ENCODE measurements at places on chromosomes 7 and 10. TPM values are rescaled to one million over a fixed set of nuclear protein-coding genes. Genes with fewer than 3 reads are reported as not detected.

- no peak overlapping the region for H3K4me3 ChIP-seq
- peaks cover 8% of the 10 kb centered on the region for H3K4me1 ChIP-seq
- no peak for DNase-seq
- H3K27me3 ChIP-seq: peaks cover 1% of the 10 kb centered on the region
- no peak overlapping the region for H3K27ac ChIP-seq
Measured at GRCh38 chr10:101848408-101848807, 4.8 kb upstream of the KCNIP2 start.

- peak within 1 kb of the TSS; percentile 27 for H3K27ac ChIP-seq
- H3K4me1 ChIP-seq: peaks cover 8% of the 10 kb centered on the region
- peak within 1 kb of the TSS; percentile 80 for H3K4me3 ChIP-seq
- no peaks in the 10 kb centered on the region for H3K36me3 ChIP-seq
- peaks cover 67% of the 10 kb centered on the region for H3K27me3 ChIP-seq
- DNase-seq: peak; percentile 13
Measured at GRCh38 chr10:70052462-70053217, at the start of gene MACROH2A2. Gene MACROH2A2 (plus strand): TSS chr10:70052846. CDS start chr10:70075659, 22,813 bp downstream.

Gene KNDC1
- 0.07 TPM for total RNA-seq

GRCh38 chr7:117908031-117908795 is 35.0 kb upstream of the CTTNBP2 start:
- no peaks in the 10 kb centered on the region for H3K36me3 ChIP-seq
- no peaks in the 10 kb centered on the region for H3K4me1 ChIP-seq
- H3K27me3 ChIP-seq: no peaks in the 10 kb centered on the region
- DNase-seq: no peak
- no peak overlapping the region for H3K4me3 ChIP-seq

Gene ASB10
- total RNA-seq: not detected

DNA sequence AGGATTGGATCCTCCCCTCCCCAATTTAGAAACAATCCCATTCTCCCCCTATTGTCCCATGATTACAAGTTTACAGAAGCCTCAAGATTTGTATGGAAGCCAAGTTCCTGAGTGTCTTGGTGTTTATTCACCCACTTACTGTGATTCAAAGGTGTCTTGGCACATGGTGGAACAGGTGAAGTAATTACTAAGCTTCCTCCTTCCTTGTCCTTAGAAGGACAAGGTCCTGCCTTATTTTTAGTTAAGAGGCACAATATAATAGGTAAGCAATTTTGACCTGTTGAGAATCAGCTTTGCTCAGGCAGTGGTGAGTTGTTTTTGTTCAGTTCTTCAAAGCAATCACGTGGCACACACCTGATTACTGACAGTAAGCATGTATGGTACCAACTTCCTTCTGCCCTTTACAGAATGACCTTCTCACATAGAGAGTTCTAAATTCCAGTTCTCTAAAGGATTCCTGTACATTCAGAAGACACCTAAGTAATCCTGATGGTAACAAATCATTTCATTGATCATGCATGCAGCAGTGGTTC is 60.7 kb upstream of the SLC13A1 start:
- no peaks in the 10 kb centered on the region for H3K27me3 ChIP-seq
- no peak for DNase-seq
- no peak overlapping the region for H3K4me3 ChIP-seq
- H3K4me1 ChIP-seq: no peaks in the 10 kb centered on the region
- no peaks in the 10 kb centered on the region for H3K36me3 ChIP-seq

DNA sequence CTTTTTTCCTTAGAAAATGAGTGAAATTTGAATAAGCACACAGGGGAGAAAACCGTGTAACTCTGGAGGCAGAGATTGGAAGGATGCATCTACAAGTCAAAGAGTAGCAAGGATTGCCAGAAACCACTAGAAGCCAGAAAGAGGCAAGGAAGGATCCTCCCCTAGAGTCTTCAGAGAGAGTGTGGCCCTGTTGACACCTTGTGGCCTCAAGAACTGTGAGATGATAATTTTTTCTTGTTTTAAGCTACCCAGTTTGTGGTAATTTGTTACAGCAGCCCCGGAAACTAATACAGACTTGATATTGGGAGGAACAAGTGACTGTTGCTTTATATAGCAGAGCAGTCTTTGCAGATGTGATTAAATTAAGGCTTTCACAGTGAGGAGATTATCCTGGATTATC is 3.6 kb upstream of the GIMAP7 start:
- H3K4me1 ChIP-seq: peaks cover 82% of the 10 kb centered on the region
- H3K36me3 ChIP-seq: peaks cover 45% of the 10 kb centered on the region
- H3K27me3 ChIP-seq: no peaks in the 10 kb centered on the region
- DNase-seq: no peak

Gene ADAM8
- total RNA-seq: 123 TPM

GRCh38 chr7:40586197-40586596 is 451.4 kb downstream of the SUGCT start:
- no peak overlapping the region for H3K27ac ChIP-seq
- H3K4me3 ChIP-seq: no peak overlapping the region
- no peaks in the 10 kb centered on the region for H3K27me3 ChIP-seq
- H3K4me1 ChIP-seq: no peaks in the 10 kb centered on the region
- no peaks in the 10 kb centered on the region for H3K36me3 ChIP-seq

Gene PALD1
- total RNA-seq: 1.5 TPM

- H3K27me3 ChIP-seq: no peaks in the 10 kb centered on the region
- H3K4me3 ChIP-seq: no peak overlapping the region
- peaks cover 19% of the 10 kb centered on the region for H3K4me1 ChIP-seq
Measured at GRCh38 chr7:30616318-30616717, 21.6 kb downstream of the GARS1 start.

All from activated CD4-positive, alpha-beta T cell treated with anti-CD3 and anti-CD28 coated beads, Interleukin-2, amount 10 ng/mL, durations not matched to agents 7 days and 5 days (primary cell).